ENCODE measurements at places on chromosomes 13 and 19.
A peak's percentile ranks its signal among the peaks of the same experiment; 100 is the strongest.

GRCh38 chr13:51613535-51613934, 29.3 kb downstream of the WDFY2 start:
- DNase-seq, result no peak

DNA sequence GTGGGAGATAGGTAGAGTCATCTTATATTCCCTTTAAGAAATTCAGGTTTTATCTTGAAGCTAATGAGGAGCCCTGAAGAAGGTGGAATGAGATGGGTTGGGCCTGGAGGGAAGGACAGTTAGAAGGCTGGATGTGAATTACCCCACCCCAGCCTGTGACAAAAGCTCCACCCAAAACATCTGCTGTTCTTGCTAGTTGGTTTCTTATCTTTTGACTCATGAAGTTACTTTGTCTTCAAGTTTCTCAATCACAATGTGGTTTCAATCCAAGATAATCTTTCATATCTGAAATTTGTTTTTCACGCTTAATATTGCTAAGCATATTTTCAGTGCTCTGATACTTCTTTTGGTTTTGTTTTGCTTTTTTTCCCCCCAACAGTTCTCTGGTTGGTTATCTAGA, 38.3 kb upstream of the HMGB1 start:
- no peak for DNase-seq

GRCh38 chr13:29761815-29762214, 88.6 kb downstream of the UBL3 start:
- no peak for DNase-seq

DNA sequence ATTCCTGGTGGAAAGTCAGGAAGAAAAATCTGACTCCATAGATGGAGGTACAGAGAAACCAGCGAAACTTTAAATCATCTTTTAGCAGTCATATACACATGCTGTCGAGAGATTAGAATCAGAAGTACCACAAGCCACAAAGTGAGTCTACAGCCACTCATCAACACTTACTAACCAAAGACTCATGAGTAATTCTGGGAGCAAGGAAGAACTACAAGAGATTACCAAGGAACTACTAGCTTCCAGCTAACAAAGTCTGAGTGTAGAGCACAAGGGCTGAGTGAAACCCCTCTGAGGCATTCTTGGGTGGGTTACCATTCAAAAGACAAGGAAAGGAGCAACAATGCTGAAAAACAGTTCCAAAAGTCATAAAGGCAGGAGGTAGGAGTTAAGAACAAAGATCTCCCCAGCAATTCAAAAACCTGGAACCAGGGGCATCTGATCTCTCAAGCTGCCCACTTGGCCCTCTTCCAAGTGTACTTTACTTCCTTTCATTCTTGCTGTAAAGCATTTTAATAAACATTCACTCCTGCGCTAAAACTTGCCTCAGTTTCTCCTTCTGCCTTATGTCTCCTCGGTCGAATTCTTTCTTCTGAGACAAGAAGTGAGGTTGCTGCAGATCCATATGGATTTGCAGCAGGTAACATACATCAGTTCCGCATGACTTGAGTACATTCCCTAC, 13.0 kb downstream of the RBM26 start:
- DNase-seq, result no peak

GRCh38 chr19:23402388-23402787, 7.1 kb upstream of the ZNF91 start:
- DNase-seq, result no peak

- no peak for DNase-seq
Observed at GRCh38 chr19:22735911-22736645, 47.9 kb downstream of the ZNF99 start.

- DNase-seq, result no peak
Observed at GRCh38 chr13:100184095-100184494, 95.2 kb downstream of the PCCA start.

- DNase-seq, result no peak
Observed at GRCh38 chr19:30165228-30165813, 206.9 kb upstream of the ZNF536 start.

DNA sequence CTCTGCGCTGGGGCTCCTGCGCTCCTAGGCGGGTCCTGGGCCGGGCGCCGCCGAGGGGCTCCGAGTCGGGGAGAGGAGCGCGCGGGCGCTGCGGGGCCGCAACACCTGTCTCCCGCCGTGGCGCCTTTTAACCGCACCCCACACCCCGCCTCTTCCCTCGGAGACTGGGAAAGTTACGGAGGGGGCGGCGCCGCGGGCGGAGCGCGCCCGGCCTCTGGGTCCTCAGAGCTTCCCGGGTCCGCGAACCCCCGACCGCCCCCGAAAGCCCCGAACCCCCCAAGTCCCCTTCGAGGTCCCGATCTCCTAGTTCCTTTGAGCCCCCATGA, at the start of gene GJB2:
Gene GJB2, minus strand, starts transcription at position 103 of the 326 bp plus-strand sequence. CDS start 3,357 bp downstream, outside the sequence.
- no peak for DNase-seq

- DNase-seq, result no peak
Observed at GRCh38 chr13:21672287-21672680, 1.4 kb downstream of the FGF9 start.

GRCh38 chr13:109919715-109920375, 133.5 kb upstream of the IRS2 start:
- no peak for DNase-seq

DNA sequence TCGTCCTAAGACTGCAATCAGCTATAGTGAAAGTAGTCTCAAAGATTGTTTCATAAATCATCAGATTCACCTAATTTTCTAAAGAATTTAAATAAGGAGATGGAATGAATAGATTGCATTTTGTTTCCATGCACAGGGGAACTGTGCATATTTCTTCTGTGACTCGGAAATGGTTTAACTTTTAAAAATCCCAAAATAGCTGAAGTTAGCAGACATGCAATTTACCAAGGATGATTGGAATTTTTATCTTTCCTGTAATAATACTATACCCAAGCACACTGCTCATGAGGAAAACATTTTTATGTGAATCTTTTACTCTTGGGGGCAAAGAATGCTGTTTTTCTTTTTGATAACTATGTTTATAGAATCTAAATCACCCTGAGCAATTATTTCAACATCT, 15.0 kb upstream of the LMO7 start:
- no peak for DNase-seq

DNA sequence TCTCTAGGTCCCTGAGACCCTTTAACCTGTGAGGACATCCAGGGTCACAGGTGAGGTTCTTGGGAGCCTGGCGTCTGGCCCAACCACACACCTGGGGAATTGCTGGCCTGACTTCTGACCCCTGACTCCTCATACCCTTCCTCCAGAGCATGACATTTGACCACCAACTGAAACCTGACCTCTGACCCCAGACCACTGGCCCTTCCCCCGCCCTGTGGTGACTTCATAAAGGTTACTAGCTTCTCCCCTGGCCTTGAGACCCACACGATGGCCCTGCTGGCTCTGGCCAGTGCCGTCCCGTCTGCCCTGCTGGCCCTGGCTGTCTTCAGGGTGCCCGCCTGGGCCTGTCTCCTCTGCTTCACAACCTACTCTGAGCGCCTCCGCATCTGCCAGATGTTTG, at the start of gene SPACA6:
Gene SPACA6, plus strand, starts transcription at position 71 of the 400 bp plus-strand sequence. Its CDS starts 197 bp downstream, at position 268.
- DNase-seq, result no peak

DNA sequence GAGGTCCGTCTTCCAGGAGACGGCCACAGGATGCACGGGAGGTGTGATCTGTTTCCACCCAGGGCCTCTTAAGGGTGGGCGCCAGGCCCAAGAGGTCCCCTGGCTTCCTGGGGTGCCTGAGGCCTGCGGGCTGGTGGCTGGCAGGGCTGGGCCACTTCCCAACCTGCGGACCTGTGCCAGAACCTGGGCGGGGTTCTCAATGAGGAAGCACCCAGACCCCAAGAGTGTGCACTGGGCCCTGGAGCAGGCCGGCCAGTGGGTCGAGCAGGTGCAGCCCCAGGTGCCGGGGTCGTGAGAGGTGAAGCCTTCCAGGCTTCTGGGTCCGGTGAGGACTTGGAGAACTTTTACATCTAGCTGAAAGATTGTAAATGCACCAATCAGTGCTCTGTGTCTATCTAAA, 6.7 kb upstream of the MICU2 start:
- no peak for DNase-seq

GRCh38 chr19:36101550-36102327, 9.2 kb upstream of the OVOL3 start:
- no peak for DNase-seq

DNA sequence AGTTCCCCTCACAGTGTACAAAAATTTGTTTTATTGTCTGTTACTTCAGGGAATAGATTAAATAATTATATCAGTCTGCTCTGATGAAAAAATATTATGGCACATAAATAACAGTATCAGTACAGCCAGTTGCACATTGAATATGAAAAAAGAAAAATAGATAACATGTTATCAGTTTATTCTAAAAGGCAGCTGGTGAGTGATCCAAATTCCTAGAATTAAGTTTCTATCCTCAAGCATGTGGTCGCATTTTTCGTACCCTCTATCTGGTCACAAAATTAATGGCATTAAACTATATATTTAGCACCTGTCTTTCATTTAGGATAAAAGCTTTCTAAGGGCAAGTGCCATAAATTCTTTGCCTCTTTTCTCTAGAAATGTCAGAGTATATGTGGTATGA, 944.8 kb upstream of the PCDH9 start:
- DNase-seq, result no peak

DNA sequence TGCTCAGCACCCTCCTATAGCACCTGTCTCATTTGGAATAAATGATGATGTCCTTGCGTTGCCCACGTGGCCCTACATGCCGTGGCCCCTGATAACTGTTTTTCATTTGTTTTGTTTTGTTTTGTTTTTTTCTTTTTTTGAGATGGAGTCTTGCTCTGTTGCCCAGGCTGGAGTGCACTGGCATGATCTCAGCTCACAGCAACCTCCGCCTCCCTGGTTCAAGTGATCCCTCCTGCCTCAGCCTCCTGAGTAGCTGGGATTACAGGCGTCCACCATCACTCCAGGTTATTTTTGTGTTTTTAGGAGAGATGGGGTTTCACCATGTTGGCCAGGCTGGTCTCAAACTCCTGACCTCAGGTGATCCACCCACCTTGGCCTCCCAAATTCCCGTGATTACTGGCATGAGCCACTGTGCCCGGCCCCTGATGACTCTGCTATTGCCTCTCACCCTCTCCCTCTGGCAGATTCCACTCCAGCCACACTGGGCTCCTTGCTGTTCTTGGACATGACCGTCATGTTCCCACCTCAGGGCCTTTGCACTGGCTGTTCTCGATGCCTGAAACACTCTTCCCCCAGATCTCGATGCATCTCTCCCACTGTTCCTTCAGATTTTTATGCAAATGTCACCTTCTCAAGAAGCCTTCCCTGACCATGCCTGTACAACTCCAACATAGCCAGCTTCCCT, 7.4 kb downstream of the C5AR2 start:
- no peak for DNase-seq

DNA sequence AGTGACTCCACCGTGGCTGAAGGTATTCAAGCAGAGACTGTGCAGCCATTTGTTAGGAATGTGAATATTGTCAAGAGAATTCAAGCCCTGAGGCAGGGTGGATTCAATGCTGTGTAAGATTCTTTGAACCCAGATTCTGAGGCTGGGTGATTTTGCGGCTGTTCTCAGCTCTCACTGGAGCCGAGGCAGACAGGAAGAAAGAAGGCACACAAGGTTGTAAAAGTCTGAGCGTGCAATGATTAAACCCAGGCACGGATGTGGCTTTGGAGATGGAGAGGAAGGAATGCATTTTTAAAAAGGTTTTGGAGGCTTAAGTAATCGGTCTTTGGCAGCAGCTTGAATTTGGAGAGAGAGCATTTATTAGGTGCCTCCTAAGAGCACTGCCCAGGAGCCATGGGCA, 187.9 kb downstream of the KATNAL1 start:
- no peak for DNase-seq

DNA sequence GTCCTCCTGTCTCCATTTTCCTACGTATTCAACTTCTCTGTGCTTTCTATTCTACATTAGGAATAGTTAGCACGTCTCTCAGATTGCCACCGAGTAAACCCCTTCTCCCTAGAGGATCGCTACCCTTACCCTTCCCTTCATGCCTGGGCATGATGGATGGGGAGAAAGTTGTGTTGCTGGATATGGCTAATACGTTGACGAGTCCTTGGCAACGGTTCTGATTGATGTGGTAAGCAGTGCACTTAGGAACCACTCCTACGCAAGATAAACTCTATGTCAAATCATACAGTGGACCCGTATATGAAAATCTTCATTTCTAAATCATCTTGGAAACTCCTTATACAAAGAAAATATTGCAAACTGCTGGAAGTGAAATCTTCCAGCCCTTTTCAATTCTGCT, 224.5 kb downstream of the EFNB2 start:
- DNase-seq, result no peak

- DNase-seq, result no peak
Observed at GRCh38 chr13:21736926-21737325, 66.1 kb downstream of the FGF9 start.

GRCh38 chr19:13154911-13155471, 4.8 kb downstream of the IER2 start:
- peak; percentile 70 for DNase-seq

DNA sequence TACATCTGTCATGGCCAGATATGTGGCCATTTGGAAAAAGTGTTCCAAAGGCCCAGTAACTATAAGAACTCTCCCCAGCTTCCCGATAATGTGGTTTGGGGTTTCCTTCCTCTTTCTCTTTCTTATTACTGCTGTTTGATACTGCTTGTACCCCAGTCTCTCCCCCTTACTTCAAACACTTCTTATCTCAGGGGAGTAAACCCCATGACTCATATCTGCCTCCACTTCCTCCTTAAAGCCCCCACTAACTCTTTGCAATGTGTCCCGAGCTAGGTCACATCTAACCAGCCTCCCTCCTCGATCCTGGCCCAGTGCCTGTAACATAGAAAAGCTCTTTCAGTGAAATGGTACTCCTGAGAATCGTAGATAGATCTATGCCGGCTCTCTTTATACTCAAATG, 82.4 kb upstream of the STARD13 start:
- no peak for DNase-seq

DNA sequence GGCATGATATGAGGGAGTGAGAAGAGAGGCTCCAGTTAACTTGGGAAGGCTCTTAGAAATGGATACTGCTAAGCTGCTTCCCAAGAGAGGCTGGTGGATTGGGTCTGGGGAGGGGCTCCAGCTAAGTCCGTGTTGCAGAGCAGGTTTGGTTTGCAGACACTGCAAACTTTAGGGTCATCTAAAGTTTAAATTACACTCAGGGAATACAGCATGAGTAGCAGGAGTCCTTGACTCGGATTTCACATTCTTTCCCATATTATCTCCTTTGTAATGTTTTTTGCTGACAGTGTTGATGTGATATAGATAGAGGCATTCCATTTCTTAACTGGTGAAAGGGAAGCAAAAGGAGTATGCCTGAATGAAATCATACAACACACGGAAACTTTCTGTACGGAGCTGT, 31.9 kb downstream of the SGCG start:
- DNase-seq, result no peak

Measured in activated gamma-delta T cell treated with anti-CD3 and anti-CD28 coated beads, Interleukin-2, amount 50 U/mL, for 16 hours (primary cell).